ENCODE measurements at places on chromosomes 16 and 17. TPM values are rescaled to one million over a fixed set of nuclear protein-coding genes. Genes with fewer than 3 reads are reported as not detected.

- no peak for DNase-seq
Measured at GRCh38 chr17:82298538-82299421, 18.6 kb downstream of the CD7 start.

DNA sequence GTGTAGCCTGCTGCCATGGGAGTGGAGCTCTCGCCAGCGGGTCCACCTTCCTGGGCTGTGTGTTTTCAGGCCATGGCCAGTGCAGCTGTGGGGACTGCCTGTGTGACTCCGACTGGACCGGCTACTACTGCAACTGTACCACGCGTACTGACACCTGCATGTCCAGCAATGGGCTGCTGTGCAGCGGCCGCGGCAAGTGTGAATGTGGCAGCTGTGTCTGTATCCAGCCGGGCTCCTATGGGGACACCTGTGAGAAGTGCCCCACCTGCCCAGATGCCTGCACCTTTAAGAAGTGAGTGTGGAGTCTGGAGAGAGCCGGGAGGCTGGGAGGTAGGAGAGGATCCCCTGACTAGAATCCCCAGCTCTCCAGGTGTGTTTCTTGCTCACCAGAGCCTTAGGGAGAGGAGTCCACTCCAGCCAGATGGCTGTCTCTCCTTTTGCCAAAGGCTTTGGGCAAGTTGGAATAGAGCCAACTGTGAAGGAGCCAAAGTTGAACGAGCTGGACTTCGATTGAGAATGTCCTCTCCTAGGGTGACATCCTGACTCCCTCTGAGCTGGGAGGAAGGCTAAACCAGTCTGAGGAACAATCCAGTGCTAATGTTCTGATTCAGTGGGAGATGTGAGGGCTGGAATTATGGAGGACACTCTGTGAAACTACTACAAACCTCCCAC, 24.4 kb upstream of the EFCAB13 start:
- DNase-seq: no peak

DNA sequence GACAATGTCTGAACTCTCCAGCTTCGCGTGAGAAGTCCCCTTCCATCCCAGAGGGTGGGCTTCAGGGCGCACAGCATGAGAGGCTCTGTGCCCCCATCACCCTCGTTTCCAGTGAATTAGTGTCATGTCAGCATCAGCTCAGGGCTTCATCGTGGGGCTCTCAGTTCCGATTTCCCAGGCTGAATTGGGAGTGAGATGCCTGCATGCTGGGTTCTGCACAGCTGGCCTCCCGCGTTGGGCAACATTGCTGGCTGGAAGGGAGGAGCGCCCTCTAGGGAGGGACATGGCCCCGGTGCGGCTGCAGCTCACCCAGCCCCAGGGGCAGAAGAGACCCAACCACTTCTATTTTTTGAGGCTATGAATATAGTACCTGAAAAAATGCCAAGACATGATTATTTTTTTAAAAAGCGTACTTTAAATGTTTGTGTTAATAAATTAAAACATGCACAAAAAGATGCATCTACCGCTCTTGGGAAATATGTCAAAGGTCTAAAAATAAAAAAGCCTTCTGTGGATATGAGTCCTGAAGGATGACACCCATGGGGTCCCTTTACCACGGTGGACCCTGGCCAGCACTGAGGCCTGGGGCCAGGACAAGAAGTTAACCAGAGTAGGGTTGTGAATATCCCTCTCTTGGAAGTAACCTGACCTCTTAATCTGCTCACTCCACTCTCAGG, 10.5 kb upstream of the ITGAD start:
- DNase-seq: peak; percentile 40

GRCh38 chr17:40431231-40431602, 12.0 kb upstream of the IGFBP4 start:
- DNase-seq: no peak

GRCh38 chr17:35345926-35346771, 27.3 kb downstream of the SLFN11 start:
- DNase-seq: peak; percentile 53

DNA sequence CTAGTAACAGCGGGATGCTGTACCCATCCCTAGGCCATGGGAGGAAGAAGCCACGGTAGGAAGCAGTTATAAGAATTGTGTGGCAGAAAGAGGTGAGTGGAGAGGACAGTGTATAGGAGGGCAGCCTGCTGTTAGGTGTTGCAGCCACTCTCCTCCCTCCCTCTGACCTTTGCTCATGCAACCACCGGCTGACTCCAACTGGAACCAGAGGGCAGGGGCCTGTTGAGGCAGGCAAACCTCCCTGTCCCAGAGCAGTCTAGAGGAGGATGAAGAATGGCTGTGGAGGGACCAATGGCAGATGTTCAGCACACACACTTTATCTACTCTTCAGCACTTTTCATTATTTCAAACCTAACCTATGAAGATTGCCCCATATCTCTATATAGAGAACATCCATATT, 2.2 kb downstream of the TXNL4B start:
- no peak for DNase-seq

DNA sequence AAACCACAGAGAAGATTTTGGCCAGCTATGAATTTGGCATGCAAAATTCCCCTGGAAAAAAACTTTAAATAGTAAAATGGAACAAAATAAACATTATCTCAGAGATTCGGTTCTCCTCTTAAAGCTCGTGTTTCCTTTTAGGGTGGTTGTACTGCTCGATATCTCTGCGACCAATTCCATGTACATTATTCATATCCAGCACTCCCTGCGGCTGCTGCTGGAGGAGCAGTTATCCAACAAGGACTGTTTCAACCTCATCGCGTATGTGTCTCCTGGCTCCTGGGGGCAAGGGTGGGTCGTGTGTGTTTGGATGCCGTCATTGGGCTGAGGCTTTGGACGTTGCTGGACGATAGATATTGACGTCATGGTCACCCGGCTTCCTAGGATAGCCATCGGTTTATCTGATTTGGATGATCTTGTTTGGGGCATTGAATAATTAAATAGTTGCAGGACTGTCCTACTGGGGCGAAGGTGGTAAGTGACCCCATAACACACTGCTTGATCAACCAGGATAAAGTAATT, 33.8 kb downstream of the VWA3A start:
- DNase-seq: no peak

DNA sequence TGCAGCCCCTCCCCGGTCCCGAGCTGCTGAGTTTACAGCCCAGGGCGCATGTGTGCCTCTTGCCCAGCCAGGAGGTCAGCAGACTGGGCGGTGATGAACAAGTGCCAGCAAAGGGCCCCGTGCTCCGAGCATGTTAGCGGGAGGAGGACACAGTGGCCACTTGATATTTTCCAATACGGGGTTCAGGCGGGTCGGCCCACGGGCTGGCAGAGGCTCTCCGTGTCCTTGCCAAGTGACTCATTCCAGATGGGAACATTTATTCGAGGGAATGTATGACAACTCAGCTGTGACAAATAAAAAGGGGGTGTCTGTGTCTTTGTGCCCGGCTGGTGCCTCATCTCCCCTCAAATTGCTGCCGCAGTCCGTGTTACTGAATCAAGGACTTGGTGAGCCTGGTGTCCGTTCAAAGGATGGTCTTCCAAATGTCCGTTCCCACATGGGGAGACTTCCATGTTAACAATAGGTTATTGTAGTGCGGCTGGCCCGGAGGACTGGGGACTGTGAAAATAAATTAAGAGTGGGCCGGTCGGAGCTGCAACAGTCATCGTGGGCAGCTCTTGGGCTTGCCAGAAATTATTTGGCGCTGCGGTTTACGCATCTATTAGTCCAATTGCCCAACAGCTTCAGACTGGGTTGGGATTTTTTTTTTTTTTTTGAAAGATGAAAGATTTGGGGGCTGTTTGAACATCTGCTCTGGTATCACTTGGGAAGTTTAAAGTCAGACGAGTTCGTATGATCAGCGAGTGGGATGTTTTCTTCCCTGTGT, 174.0 kb upstream of the CIBAR2 start:
- peak; percentile 76 for DNase-seq

The CPHXL2 gene
- total RNA-seq: not detected

The TEKT5 gene
- total RNA-seq: not detected

The PYY gene
- not detected for total RNA-seq

The TAT gene
- not detected for total RNA-seq
